HCT116 (cell line): ENCODE measurements at places on chromosomes 12 and 14.

DNA sequence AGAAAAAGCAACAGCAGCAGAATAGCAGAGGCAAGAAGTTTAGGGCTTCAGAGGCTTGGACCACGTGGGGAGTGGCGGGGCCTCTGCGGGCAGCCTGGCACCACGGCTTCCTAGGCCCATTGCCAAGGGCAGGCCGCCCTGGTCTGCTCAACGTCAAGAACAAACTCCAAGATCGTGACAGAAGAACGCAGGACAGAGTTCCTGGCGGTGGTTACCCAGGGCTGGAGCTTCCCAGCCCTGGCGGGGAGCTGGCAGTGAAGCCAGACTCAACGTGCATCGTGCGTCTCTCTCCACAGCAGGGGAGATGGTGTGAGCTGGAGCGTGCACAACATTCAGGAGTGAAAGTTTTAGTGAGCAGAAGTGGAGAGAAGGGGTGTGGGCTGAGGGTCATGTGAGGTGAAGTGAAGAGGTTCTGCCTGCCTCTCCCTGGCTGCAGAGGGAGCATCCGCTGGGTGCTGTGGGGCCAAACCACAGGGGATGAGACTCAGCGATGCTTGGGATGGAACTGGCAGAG, 13.9 kb upstream of the CACNA2D4 start:
- no peak for DNase-seq

DNA sequence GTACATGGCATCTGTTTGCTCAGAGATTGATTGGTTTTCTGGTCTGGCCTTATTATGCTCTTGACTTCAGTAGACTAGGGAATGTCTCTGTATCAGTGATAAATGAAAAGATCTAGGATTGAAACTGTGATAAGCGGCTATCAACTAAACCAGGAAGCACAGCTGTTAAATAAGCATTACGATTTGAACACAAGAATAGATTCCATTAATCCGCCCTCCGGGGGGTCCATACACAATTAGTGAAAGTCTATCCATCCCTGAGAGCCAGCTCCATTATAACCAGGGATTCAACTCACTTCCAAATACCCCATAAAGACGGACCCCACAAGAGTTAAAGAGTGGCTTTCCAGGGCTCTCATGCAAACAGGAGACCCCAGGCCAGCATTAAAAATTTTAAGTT, 279.0 kb downstream of the GRIN2B start:
- no peak for DNase-seq

DNA sequence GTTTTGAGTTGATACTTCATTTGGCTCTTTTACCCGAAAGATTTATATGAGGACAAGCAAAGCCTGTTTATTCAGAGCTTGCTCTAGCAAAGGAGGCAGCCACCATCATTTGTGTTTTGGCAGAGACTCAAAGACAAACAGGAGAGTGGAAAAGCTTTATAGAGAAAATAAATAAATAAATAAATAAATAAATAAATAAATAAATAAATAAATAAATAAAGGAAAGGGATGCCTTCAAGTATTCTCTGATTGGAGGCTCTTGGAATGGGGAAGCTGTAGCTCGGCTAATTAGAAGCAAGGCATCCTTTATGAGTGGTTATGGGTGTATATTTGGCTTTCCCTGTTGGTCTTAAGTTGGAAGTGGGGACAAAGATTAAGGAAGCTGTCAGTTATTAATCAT, 229.8 kb downstream of the RASSF9 start:
- DNase-seq: no peak

GRCh38 chr14:30883508-30884294, 9.3 kb downstream of the COCH start:
- no peak for DNase-seq

- DNase-seq: no peak
Observed at GRCh38 chr12:108080363-108080762, 48.7 kb upstream of the WSCD2 start.

DNA sequence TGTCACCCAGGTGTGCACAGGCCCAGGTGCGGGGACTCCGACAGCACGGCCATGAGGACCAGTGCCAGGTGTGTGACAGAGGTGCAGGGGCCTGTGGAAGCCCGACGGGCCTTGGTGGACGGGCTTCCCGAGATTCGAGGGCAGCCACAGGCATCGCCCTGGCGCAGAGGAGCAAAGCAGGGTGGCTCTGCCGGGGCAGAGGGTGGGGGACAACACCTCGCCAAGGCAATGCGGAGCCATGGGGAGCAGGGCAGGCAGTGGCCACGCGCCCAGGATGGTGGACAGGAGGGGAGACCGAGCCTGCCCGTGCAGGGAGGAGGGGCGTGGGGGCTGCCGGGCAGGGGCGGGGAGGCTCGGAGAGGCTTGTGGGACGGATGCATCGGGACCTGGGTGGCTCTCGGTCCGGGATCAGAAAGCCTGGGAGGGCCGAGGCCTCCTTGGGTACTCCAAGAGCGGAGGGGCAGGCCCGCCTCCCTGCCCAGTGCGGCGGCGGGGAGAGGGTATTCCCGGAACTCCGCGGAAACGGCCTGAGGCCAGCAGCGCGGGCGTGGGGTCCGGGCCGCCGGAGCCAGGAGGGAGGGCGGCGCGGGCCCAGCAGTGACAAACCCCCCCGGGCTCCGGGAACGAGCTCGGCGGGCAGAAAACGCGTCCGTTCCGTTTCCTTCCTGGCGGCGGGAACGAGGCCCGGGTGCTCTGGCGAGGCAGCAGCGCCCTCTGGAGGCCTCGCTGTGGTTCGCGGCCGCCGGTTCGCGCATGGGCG, 1.6 kb downstream of the TMEM121 start:
- DNase-seq: no peak
